ENCODE measurements at places on chromosomes 3 and 15.

- DNase-seq, result peak; percentile 95
Observed at GRCh38 chr15:99682455-99682854, 50.8 kb downstream of the LYSMD4 start.

GRCh38 chr3:114207768-114208167 is 28.9 kb upstream of the DRD3 start:
- no peak for DNase-seq

- no peak for DNase-seq
Observed at GRCh38 chr3:189756582-189757078, 125.4 kb downstream of the TP63 start.

GRCh38 chr3:144096016-144096415 is 124.4 kb downstream of the DIPK2A start:
- DNase-seq, result no peak

DNA sequence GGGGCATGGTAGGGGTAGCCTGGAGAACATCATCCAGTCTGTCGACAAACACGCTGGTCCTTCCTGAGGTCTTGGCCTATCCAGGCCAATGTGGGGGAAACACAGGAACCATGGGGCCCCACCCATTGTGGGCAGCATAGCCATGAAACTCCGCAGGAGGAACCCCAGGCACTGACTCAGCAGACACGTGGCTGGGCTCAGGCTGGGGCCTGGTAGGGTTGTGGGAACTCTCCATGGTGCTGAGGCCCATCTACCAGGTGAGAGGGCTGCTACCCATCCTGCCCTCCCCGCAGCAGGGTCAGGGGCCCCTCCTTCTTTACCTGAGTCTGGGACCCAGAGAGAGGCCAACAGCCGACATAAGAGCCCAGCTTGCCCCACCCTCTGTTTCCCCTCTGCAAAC is 22.6 kb upstream of the CACNA2D2 start:
- peak; percentile 30 for DNase-seq

GRCh38 chr3:129461461-129462146 is 21.6 kb downstream of the IFT122 start:
- peak; percentile 64 for DNase-seq

DNA sequence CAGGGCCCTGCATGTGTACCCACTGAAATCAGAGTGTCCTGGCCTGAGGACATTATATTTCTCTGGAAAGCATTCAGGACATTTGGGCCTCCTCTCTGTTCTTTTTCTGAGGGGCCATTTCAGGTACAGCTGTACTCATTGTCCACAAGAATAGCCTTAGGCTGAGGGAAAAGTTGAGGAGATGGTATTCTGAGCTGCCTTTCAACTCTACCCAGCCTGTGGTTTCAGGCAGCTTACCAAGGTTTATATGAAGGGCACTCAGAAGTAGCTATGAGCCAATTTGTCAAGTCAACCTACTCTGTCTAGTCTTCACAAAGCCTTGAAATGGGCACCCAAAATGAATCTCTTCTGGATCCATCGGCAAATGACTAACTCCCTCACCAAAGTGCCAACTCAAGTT is 9.4 kb downstream of the ATP13A4 start:
- no peak for DNase-seq

DNA sequence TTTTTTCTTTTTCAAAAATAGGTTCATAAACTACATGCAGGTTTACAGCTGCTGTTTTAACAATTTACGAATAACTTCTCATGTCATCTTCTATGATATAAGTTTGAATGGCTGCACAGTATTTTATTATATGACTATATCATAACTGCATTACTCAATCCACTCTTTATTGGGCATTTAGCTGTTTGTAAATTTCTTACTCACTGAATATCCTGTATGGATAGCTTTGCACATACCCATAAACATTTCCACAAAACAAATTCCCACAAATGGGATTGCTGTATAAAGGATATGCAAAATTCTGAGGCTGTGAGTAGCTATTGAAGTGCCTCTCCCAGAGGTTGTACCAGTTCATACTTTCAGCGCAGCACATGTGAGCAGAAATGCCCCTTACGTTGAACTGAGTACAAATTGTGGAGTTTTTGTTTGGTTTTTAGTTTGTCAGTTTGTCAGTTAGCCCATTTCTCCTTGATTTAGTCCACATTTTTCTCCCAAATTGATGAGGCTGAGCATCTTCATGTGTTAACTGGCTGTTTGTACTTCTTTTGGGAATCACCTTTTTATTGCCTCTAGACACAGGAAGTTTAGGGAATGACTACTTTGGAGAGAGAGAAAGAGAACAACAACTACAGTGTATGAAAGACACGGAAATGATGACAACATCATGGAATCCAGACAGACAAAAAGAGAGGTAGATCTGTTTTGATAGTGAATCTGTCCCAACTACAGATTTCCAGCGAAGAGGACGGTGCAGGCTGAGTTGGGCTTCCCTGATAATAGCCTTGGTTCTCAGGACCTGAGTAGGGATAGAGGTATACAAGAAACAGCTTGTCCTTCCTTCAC is 24.8 kb downstream of the TTC23 start:
- no peak for DNase-seq

- no peak for DNase-seq
Observed at GRCh38 chr3:151133175-151133574, 47.7 kb downstream of the MED12L start.

All from IMR-90 (cell line).